ENCODE measurements at places on chromosomes 7 and 10.

- DNase-seq: no peak
Measured at GRCh38 chr7:3436746-3437145, 135.7 kb downstream of the SDK1 start.

GRCh38 chr10:71072823-71073210 is 139.6 kb upstream of the UNC5B start:
- DNase-seq: no peak

- no peak for DNase-seq
Measured at GRCh38 chr7:46139079-46139478, 218.0 kb upstream of the IGFBP3 start.

GRCh38 chr10:18880530-18880929 is 168.1 kb upstream of the MALRD1 start:
- DNase-seq: no peak

GRCh38 chr7:91242097-91242844 is 22.0 kb upstream of the FZD1 start:
- DNase-seq: no peak

DNA sequence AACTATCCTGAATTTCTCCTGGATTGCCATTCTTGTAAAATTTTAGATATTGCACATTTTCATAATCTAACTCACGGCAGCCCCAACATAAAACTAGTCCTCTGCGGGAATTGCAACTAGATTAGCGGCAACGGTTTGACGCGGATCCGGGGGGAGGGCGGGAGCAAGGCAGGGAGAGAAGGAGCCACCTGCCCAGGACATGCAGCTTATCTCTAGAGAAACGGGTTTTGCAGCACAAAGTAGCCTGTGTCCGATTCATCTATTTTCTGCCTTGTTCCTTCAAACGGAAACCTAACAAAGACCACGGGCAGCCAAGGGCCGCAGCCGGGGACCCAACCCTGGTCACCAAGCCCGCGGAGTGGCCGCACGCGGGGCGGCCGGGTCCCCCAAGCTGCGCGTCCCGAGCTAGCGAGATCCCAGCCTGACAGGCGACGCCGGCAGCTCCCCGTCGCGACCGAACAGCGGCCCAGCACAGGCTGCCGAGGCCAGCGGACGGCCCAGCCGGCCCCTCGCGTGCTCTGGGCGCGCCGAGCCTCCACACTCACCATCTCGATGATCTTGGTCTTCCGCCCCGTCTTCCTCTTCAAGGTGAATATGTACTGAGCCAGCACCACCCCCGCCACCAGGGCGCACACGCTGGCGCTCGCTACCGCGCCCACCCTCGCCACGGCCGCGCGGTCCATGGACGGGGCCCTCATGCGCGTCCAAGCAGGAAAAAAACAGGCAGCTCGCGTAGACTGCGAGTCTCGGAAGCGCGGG is at the start of gene NT5C3A:
TSS of gene NT5C3A (minus strand) at position 754 of the 759 bp plus-strand sequence. CDS start at position 683, 71 bp downstream.
- DNase-seq: peak; percentile 31

GRCh38 chr7:81187753-81188152 is 268.9 kb upstream of the SEMA3C start:
- DNase-seq: no peak

DNA sequence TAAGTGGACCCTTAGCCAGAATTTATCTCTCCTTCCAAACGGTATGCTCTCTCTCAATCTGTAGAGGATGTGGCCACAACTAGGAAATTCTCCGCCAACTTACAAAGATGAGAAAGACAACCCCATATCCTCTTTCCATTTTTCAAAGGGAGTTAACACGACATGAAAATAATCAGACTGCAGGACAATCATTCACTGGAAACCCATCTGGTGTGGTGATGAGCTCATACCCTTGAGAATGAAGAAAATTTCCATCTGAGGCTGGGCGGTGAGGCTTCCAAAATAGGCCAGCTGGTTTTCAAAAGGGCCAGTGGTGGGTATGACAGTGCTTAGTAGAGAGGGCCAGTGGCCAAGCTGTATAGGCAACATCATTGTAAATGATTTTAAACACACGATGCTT is 369.6 kb downstream of the FRMD4A start:
- DNase-seq: no peak

GRCh38 chr7:91353848-91354247 is 89.6 kb downstream of the FZD1 start:
- no peak for DNase-seq

Data from CD4-positive, alpha-beta T cell treated with Interferon alpha-2 for 1 hour (primary cell).